ENCODE measurements at places on chromosomes 3 and 15. TPM values are rescaled to one million over a fixed set of nuclear protein-coding genes. Genes with fewer than 3 reads are reported as not detected.
A peak's percentile ranks its signal among the peaks of the same experiment; 100 is the strongest.

GRCh38 chr3:195302431-195302830, 31.5 kb upstream of the XXYLT1 start:
- peak; percentile 27 for DNase-seq

Gene TNNC1
- 0.51 TPM for total RNA-seq

GRCh38 chr15:42796955-42797782, 60.2 kb upstream of the CDAN1 start:
- peak; percentile 28 for DNase-seq

DNA sequence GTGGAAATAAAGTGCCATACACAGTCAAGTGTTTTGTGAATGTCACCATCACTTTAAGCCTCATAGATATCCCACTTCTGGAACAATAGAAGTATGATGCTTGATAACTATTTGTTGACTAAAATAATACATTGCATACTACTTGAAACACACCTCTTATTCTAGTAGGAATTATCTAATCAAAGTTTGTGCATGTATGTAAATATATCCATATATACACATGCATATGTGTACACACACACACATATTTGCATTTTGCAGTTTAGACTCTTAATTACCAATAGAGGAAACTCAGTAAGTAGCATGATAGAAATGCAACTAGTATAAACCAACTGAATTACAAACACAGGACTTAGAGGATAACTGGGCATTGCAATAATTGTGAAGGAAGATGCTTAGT, 1084.1 kb downstream of the FHIT start:
- DNase-seq: no peak

Gene CDCP1
- 16.9 TPM for total RNA-seq

GRCh38 chr15:60568301-60568742, 89.4 kb upstream of the ICE2 start:
- no peak for DNase-seq

GRCh38 chr3:163058031-163058854, 1561.6 kb downstream of the OTOL1 start:
- DNase-seq: peak; percentile 1

- no peak for DNase-seq
Measured at GRCh38 chr3:11078826-11079515, 75.3 kb upstream of the HRH1 start.

Gene SECISBP2L
- total RNA-seq: 42.1 TPM

- DNase-seq: no peak
Measured at GRCh38 chr3:196339044-196339443, 856 bp upstream of the TM4SF19 start.

DNA sequence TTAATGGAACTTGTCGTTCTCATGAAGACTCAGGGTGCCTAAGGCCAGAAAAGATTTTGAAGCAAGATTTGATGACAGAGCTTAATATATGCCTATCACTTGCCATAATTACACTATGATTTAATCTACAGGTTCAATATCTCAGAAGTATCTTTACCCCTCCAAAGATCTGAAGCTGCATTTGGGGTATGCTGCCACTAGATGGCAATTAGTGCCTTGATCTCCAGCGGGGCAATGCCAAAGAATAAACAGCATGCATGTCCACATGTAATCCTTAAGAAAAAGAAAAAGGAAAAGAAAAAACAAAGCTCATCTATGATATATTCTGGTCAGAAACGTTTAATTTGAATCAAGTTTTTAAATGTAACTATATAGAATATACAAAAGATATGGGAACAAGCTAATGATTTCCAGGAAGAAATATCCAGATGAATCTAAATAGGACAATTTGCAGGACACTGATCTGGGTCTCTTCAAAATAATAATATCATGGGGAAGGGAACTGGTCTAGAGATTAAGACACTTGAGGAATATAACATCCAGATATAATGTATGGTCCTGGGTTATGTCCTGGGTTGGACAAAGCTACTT, 55.0 kb upstream of the SOX14 start:
- DNase-seq: no peak

Gene ROPN1
- total RNA-seq: not detected

Gene RFTN1
- 26.7 TPM for total RNA-seq

DNA sequence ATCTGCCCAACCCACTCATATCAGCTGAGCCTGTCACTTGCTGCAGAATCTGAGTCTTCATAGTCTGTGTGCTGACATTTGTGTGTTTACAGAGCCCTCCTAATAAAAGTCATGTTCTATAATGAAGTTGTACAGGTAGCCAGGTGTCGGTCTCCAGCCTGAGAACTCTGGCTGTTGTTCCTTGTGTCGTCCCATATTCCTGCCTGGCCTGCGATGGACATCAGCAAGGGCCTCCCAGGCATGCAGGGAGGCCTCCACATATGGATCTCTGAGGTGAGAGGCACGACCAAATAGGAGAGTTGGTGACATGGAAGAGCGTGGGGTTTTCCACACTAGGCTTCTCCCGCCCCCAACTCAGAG, 2.9 kb downstream of the VILL start:
- DNase-seq: no peak

Gene ZNF35
- 11.2 TPM for total RNA-seq

Gene CTXND1
- under 0.01 TPM for total RNA-seq

DNA sequence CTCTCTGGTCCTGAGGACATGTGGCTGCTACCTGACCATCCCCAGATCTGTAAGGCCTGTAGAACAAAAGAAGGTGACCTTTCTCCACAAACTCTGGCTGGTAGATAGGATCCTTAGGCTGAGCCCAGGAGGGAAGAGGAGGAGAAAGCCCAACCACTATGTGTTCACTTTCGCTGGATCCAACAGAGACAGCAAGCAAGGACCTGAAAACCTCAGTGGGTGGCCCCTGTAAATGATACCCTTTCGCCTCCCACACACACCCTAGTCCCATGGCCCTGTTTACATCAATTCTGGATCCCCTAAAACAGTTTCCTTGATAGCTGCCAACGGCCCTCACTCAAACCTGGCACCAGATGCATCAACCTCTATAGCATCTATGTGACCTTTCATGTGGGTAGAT, 22.4 kb downstream of the CCDC12 start:
- no peak for DNase-seq

Measured in fibroblast of lung (primary cell).